ENCODE measurements at places on chromosomes 7 and 10.

DNA sequence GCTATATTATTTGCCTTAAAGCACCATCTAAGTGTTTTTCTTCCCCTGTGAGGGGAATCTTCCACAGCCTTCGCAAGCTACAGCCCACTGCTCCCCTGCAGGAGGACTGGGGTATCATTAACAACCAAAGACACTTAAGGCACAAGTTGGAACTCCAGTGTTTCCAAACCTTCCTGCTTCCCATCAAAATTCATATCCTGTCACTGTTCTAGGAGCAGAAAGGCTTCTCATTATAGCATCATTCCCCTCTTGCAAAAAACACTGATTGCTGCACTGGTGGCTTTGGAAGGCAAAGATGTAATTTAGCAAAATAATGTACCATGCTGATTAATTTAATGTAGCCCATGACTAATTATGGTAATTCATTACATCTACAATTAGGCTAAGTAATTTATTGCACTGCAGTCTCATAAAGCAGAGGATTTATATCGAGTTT lies 207.2 kb downstream of the SKAP2 start:
- no peak for DNase-seq

DNA sequence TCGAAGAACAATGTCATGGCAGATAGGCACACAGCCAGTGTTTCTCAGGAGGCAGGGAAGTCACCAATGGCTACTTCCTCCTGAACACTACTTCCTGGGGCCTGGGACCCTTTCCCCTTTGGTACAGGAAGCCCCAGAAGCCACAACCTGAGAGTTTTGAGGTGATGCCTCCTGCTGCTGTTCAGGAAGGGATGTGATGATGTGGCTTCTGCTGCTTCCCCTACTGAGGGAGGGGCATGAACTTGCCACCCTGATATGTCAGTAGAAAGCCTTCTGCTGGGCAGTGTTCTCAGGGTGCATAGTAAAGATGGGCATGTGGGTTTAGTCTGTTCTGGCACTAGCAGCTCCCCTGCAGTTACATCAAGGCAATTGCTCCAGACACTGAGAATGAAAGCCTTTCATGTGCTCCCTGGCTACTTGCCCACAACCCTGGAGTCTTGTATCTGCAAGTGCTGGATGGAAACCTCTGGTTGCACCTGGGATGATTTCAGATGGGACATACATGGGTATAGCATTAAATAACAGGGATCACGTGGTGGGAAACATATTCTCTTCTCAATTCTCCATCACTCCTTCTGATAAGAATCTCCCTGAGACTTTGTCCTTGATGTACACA lies 69.3 kb downstream of the ADRA2A start:
- no peak for DNase-seq

DNA sequence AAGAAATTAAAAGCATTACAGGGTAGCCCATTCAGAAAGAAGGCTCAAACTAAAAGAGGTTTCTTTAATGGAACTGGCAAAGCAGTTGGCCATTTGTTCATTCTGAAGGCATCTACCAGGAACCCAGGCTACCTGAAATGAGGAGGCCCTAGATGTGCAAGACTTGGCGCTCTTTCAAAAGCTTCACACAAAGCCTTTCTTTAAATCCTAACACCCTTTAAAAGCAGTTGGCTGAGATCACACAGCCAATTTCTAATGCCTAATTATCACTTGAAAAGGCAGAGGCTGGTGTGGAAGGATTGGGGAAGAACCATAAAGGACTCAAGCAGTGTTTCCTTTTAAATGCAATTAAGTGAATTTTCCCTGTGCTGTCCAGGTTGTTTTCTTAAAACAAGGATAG lies 23.2 kb downstream of the PPP1R17 start:
- no peak for DNase-seq

- no peak for DNase-seq
Measured at GRCh38 chr7:5083311-5083711, 37.7 kb downstream of the RBAK start.

- no peak for DNase-seq
Measured at GRCh38 chr10:13905281-13905680, 318.5 kb downstream of the PRPF18 start.

- DNase-seq: no peak
Measured at GRCh38 chr10:6068422-6068821, 6.3 kb upstream of the IL2RA start.

DNA sequence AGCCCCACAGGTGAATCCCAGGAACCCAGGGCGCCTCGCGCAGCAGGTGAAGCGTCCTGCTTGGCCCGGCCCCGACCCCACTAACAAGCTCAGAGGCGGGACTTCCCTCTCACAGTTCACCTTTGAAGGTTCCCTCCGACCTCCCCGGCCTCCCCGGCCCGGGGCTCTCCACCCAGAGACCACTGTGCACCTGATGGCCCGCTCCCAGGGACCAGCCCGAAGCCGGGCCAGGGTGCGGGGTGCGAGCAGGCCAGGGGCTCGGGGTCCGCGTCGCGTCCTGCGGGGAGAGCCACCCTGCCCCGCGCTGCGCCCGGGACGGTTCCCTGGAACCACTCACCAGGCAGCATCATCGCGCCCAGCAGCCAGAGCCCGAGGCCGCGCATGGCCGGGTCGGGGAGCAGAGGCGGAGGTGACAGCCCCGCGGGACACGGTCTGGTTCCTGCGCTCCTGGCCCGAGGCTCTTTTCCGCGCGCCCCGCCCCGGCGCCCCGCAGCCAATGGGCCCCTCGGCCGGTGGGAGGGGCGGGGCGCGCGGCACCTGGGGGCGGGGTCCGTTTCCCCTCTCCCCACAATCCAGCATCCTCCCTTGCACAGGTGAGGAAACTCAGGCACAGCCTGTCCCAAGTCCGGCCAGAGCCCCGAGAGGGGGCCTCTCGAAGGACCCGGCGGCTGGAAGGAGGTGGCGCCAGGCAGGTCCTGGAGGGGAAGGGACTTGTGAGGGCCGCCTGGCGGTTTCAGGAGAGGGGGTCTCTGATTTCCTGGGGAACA lies at the start of gene ADAM8:
Gene ADAM8, minus strand, starts transcription at position 434 of the 767 bp plus-strand sequence. Its CDS starts 51 bp downstream, at position 383.
- no peak for DNase-seq

DNA sequence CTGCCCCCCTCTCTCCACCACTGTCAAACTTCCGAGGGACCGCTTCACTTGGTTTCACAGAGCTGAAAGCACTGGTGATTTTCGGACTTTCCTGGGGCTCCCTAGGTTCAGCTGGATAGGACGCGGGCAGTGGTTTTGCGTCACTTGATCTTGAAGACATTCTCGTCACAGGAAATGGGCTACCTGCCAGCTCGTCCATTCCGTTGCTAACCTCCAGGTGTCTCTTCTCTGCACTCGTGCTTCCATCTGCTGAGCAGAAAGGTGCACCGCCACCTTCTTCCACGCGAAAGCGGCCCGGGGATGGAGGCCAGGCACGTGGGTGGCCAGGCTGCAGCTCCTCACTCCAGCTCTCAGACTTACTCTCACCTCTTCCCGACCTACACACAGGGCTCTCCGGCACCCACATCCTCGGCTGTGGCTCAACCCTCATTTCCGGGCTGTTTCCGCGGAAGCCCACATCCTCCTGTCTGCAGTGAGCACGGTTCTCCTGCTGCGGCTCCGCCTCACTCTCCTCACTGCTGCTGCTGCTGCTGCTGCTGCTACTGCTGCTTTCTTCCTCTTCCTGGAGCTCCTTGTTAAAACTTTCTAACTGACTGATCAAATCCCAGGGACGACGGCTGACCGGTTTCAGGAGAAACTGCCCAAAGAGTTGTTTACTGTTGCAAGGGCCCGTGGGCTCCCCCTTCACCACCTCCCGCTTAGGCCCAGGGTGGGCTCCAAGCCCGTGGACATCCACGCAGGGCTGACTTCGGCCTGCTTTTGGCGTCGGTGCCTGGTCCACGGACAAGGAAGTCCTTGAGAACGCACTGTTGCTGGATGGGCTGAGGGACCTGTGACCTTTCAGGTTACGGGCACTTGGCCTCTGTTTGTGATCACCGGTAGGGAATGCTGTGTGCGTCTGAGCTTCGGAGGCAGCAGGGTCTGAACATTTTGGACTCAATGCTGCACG lies 32.1 kb downstream of the JCAD start:
- DNase-seq: no peak

- DNase-seq: no peak
Measured at GRCh38 chr7:631964-632830, 94.3 kb upstream of the DNAAF5 start.

- DNase-seq: no peak
Measured at GRCh38 chr10:11823122-11823988, at the start of gene PROSER2. Gene PROSER2, plus strand, starts transcription at chr10:11823356. Its CDS starts 28,722 bp downstream, at chr10:11852078.

- no peak for DNase-seq
Measured at GRCh38 chr7:117741962-117742361, 131.3 kb downstream of the CTTNBP2 start.

DNA sequence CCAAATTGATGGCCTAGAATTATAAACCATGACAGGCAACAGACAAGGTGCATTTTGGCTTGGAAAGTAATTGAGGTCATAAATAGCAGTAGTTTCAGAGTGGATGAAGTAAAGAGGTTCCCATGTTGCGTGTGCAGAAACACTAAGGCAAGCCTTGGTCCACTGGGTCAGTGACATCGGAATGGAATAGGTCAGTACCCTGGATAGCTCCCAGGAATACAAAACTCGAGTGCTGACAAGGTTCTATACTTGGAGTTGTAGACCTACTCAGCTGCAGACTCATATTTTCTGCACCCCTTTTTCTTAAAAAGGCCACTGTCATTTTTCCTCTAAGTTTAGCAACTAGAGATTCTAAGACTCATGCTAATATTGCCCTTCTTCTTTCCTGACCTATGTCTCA lies 132.8 kb downstream of the DYNC1I1 start:
- DNase-seq: no peak

GRCh38 chr7:140403878-140404564 lies at the start of gene RAB19:
Gene RAB19, plus strand, starts transcription at chr7:140404058. Its CDS starts 3,589 bp downstream, at chr7:140407647.
- no peak for DNase-seq

DNA sequence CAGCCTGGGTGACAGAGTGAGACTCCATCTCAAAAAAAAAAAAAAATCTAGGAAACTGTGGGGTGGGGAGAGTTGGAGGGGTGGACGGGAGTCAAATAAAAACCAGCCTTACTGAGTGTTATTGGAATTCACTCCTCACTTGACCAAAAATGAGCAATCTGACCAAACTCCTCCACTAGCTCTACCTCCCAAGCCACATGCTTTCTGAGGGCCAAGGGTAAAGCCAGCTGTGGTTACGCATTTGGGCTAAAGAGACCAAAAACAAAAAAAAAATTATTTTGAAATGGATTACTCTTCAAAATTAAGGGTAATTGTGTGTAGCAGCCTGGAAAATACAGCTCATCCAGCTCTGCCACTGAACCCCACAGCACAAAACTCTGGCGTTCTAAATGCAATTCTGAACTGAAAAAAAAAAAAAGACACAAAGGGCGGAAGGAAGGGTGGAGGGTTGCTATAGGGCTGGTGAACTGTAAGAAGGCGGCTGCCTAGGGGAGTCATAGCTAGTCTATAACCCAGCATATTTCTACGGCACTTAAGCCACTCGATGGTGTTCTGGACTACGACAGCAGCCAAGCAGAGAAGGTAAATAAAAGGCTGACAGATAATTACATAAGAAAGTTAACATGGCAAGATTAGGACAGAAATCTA lies 7.8 kb downstream of the ELMO1 start:
- no peak for DNase-seq

- DNase-seq: no peak
Measured at GRCh38 chr10:18658271-18659124, 733 bp upstream of the ARL5B start.

DNA sequence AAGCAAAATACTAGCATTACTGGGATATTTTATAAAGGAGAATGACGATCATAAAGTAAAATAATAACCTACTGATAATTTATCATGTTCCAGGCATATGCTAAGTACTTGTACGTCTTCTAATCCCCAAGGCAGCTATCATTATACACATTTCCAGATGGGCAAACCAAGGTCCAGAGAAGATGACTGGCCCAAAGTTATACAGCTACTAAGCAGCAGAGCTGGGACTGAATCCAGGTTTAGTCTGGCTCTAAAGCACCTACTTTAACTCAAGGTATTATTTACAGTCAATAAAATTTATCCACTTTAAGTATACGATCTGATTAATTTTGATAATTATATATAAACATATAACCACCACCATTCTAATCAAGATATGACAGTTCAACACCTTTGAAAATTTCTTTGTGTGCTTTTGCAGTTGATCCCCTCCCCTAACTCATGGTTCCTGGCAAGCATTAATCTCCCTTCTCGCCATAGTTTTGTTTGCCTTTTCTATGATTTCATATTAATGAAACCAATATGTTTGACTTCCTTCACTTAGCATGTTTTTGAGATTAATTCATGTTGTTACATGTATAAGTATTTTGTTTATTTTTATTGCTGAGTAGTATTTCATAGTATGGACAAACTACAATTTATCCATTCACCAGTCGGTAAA lies 126.7 kb downstream of the CPEB3 start:
- no peak for DNase-seq

GRCh38 chr7:74430961-74431466 lies 22.7 kb upstream of the GTF2IRD1 start:
- DNase-seq: no peak

GRCh38 chr10:18490755-18491154 lies 160.6 kb downstream of the NSUN6 start:
- DNase-seq: no peak

- DNase-seq: no peak
Measured at GRCh38 chr10:87771871-87772500, 46.0 kb downstream of the ATAD1 start.

DNA sequence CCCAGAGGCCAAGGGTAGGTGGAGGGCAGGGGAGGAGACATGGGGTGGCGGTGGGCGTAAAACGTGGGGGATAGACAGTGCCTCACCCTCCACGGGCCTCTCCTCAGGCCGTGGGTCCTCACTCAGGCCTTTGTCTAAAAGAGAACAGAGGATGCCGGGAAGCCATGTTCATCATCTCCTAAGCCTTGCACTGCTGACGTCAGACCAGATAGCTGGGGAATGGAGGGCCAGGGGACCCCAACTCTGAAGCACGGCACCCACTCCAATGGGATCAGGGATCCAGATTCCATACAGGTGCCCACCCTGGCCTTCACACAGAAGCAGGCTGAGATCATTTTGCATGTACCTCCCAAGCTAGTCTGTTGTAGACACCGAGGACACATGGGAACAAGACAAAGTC lies 83.4 kb upstream of the TMEM248 start:
- DNase-seq: no peak

- DNase-seq: no peak
Measured at GRCh38 chr7:131042269-131043160, 285.2 kb upstream of the MKLN1 start.

DNA sequence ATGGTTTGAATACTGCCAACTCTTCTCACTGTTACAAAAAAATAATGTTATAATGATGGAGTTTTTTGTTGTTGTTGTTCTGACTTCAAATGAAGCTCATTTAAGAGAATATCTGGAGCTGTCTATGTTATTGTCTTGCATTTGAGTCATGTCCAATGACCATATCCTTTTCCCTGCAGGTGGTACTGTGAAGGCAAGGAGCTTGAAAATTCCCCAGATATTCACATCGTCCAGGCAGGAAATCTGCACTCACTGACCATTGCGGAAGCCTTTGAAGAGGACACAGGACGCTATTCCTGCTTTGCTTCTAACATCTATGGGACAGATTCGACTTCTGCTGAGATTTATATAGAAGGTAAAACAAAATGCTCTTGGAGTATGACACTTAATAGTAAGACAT lies 33.5 kb downstream of the MYPN start:
- DNase-seq: no peak

- peak; percentile 64 for DNase-seq
Measured at GRCh38 chr10:71864911-71865361, 13.9 kb upstream of the PSAP start.

- no peak for DNase-seq
Measured at GRCh38 chr10:29532256-29532878, 102.4 kb downstream of the SVIL start.

Measured in AG09309 (cell line).